D341Med (cell line): ENCODE measurements at places on chromosomes 2 and 18.

DNA sequence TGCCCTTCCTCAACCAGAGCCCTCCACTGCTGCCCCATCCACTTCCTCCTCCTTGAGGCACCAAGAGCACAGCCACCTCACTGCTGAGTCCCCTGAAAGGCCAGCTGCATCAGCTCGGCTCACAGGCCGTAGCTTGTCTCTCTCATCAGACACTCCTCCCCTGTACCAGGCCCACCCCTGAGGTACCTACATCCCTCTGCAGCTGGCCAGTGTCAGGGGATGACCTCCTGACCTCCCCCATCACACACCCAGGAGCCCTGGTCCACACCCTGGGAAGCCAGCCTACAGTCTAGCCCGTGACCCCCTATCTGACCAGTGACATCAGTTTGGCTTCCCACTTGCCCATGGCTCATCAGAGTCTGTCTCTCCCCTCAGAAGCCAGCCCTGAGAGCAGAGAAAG, 205.6 kb downstream of the TNS1 start:
- DNase-seq: no peak

DNA sequence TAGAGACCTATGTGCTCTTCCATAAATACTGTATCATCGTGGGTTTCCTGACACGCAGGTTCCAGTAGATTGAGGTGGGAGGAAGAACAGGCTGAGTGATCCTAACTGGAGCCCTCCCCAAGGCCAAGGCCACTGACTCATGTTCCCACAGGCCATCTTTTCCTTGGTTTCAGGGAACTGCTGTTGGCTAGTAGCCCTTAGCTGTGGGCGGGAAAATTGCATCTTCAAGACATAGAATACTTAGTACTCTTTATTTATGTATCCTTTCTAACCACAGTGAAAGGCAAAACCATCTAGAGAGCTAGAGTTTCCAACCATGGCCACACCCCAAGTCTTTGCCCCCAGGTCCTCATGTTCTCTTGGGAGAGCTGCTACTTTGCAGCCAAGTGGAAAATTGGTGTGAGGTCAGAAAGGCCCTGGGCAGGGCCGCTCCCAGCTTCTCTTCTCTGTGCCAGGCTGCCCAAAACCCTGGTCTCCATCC, 55.9 kb downstream of the COPS8 start:
- DNase-seq: no peak

DNA sequence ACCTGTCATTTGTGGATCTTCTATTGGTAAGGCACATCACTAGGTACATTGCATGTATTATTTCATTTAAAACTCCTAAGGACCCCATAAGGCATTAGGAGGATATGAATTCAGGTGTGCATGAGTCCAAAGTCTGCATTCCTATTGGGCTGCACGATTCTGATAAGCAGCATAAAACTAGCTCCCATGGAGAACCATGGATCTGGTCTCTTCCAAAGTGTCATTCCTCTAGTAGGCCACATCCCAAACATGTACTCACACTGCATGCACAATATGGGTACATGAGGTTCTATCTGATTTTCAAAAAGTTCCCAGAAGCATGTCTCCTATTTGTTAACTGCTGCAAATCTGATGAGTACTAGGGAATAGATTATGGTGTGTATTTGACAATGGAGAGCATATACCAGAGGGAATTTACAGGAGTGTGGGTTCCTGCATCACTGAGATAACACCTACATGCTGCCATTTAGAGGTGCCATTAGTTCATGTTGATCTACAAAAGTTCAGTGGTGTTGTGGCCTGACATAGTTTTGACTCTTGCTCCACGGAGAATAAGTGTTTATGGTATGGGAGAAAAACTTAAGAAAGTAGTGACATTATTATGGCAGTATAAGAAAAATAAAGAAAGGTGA, 11.3 kb downstream of the CYTIP start:
- no peak for DNase-seq

DNA sequence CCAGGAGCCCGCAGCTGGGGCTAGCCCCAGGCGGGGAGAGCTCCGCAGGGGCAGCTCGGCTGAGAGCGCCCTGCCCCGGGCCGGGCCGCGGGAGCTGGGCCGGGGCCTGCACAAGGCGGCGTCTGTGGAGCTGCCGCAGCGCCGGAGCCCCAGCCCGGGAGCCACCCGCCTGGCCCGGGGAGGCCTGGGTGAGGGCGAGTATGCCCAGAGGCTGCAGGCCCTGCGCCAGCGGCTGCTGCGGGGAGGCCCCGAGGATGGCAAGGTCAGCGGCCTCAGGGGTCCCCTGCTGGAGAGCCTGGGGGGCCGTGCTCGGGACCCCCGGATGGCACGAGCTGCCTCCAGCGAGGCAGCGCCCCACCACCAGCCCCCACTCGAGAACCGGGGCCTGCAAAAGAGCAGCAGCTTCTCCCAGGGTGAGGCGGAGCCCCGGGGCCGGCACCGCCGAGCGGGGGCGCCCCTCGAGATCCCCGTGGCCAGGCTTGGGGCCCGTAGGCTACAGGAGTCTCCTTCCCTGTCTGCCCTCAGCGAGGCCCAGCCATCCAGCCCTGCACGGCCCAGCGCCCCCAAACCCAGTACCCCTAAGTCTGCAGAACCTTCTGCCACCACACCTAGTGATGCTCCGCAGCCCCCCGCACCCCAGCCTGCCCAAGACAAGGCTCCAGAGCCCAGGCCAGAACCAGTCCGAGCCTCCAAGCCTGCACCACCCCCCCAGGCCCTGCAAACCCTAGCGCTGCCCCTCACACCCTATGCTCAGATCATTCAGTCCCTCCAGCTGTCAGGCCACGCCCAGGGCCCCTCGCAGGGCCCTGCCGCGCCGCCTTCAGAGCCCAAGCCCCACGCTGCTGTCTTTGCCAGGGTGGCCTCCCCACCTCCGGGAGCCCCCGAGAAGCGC, 15.0 kb upstream of the GMPPA start:
- no peak for DNase-seq

DNA sequence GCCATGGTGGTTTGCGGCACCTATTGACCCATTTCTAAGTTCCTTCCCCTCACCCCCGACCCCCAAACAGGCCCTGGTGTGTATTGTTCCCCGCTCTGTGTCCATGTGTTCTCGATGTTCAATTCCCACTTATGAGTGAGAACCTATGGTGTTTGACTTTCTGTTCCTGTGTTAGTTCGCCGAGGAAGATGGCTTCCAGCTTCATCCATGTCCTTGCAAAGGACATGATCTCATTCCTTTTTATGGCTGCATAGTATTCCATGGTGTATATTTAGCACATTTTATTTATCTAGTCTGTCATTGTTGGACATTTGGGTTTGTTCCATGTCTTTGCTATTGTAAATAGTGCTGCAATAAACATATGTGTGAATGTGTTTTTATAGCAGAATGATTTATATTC, 183.6 kb downstream of the GBX2 start:
- no peak for DNase-seq

GRCh38 chr2:152718909-152719645, 657 bp downstream of the ARL6IP6 start:
- DNase-seq: peak; percentile 67

GRCh38 chr2:121595012-121595891, 54.0 kb downstream of the CLASP1 start:
- DNase-seq: no peak
